ENCODE measurements at places on chromosomes 6 and 20.

DNA sequence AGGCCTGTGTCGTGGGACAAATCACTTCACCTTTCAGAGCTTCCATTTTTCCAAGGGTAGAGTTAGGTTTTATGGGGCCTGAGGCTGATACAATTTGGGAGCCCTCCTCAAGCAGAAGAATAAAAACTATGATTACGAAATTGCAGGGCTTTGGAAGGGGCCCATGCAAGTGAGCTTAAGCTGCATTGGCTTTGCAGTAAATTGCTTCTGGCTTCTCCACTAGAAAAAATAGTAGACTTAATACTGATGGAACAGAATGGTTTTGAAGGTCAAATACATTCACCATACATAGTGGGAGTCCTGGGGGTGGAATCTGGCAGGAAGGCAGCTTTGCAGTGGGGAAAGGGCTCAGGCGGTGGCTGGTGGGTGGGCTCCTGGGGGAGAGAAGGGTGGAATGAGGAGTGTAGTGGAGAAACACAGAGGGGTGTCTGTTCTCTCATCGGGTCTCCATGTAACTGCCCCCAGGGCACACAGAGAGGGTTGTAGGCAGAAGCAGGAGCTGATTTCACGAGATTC lies 55.9 kb upstream of the RNF24 start:
- no peak for DNase-seq

- no peak for DNase-seq
Measured at GRCh38 chr6:148516617-148517016, 174.0 kb downstream of the SASH1 start.

- no peak for DNase-seq
Measured at GRCh38 chr20:50309280-50309763, 118.7 kb downstream of the CEBPB start.

- no peak for DNase-seq
Measured at GRCh38 chr6:18115356-18115755, 7.1 kb downstream of the NHLRC1 start.

- no peak for DNase-seq
Measured at GRCh38 chr6:22067671-22068070, 229.2 kb downstream of the PRL start.
